ENCODE measurements at places on chromosomes 5 and 9.
A peak's percentile ranks its signal among the peaks of the same experiment; 100 is the strongest.

DNA sequence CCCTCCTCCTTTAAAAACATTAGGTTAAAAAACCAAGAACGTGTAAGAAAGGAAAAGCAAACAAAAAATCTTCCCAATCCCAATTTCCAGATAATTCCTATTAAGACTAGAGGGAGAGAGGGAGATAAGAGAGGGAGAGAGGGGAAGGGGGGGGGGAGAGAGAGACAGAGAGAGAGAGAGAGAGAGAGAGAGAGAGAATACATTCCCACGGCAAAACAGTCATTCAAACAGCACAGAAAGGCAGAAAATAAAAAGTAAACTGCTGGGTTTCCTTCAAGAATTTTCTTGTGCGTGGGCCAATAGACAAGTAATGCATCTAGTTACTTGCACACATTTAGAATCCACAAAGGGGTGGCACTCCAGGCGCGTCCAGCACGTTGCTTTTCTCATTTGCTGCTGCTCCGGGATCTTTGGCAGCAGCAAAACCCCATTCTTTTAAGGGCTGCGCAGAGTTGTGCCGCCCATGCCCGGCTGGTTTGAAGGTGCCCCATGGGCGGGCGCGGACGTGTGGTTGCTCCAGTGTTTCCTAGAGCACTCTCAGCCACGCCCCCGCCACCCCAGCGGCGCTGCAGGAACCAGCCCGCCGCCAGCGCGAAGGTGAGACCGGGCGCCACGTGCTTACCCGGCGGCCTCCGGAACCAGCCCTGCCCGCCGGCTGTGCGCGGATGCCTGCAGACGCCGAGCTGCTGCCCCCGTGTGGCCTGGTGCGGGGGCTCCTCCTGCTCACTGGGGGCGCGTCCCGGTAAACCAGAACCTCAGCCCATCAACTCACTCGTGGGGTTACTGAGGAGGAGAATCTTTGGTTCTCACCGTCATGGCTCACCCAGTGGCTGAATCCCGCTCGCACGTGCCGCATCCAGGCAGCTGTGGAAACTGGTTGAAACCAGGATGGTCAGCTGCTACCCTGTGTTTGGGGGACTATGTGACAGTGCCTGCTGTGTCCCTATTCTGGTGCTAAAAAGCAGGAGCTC is 44.6 kb downstream of the STC2 start:
- DNase-seq, result peak; percentile 77

GRCh38 chr5:177595991-177596774 is 3.7 kb upstream of the B4GALT7 start:
- DNase-seq, result no peak

DNA sequence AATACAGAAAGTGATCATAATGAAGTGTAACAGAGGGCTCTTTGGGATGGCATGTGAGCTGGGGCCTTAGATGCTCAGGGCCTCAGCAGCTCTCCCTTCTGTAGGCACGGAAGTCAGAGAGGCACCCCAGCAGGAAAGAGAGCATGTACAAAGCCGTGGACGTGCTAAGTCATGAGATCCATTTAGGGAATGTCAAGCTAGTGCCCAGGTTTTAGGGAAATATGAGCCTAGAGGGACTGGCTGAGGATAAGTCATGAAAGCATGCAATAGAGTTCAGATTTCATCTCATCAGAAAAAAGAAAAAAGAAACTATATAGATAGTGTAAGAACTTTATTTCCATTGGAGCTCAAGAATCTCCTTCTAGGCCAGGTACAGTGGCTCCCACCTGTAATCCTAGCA is 379.5 kb upstream of the KLF4 start:
- no peak for DNase-seq

DNA sequence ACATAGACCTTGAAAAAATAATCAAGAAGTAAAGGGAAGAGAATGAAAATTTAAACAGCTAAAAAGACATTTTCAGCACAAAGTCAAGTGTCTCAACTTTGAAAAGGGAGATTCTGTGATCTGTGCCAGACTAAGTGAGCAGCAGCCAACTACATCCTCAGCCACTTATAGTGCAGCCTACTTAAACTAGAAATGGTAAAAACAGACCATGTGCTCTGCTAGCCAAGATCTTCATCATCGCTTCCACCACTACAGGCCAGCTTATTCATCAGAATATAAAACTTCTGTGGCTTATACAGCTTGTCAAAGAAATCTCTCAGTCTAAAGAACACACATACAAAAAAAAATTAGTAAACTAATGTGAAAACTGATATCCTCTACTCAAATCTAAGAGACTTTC is 63.5 kb downstream of the CEMIP2 start:
- no peak for DNase-seq

GRCh38 chr5:157130925-157131324 is 11.7 kb downstream of the MED7 start:
- no peak for DNase-seq

GRCh38 chr5:3446410-3446809 is 149.2 kb upstream of the IRX1 start:
- DNase-seq, result no peak

DNA sequence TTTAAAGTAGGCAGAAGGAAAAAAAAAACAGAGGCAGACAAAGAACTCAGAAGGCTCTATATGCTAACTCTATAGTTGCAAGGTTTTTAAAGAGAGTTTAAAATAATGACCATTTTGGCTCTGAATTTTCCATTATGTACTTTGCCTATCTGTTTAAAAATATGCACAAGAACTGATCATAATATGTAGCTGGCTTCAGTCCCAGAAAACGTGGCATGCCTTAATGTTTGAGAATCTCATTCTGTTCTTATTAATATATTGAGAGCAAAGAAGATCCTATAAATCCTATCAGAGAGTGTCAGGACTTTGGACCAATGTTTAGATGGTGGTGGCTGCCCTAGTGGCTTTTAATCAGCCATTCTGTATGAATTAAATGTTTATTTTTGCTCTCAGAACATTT is 121.5 kb downstream of the JMY start:
- DNase-seq, result no peak

GRCh38 chr5:146862641-146863040 is 15.9 kb downstream of the PPP2R2B start:
- DNase-seq, result no peak

- no peak for DNase-seq
Measured at GRCh38 chr5:172380987-172381643, 73.2 kb downstream of the SH3PXD2B start.

GRCh38 chr5:59190746-59191145 is 607.9 kb downstream of the RAB3C start:
- DNase-seq, result no peak

DNA sequence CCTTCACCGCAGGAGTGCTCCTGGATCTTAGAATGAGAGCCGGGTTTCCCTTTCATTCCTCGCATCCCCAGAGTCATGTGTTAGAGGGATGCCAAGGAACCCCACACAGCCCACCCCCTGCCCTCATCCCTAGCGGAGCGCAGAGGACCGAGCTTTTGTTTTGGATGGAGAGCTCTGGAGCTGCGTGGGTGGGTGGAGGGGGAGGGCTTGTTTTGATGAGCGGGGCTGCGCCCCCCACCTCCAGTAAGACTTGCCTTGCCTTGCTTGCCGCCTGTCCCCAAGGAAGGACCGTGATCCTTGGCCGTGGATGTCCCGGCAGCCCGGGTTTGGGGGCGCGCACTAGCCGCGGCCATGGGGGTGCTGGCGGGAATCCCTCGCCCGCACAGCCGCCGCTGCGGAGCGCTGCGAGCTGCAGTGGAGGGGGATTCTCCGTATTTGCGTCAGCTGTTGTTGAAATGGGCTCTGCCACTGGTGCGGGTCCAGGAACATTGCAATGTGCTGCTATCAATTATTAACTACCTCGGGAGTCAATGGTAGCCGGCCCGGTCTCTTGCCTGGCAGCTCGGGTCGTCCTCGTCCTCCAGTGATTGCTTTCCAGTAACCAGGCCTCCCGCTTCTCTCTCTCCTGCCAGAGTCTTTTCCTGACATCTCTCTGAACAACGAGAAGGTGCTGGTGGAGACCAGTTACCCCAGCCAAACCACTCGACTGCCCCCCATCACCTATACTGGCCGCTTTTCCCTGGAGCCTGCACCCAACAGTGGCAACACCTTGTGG is 1.0 kb downstream of the EGR1 start:
- DNase-seq, result peak; percentile 26

GRCh38 chr5:142597546-142598337 is 88.1 kb downstream of the FGF1 start:
- peak; percentile 27 for DNase-seq

DNA sequence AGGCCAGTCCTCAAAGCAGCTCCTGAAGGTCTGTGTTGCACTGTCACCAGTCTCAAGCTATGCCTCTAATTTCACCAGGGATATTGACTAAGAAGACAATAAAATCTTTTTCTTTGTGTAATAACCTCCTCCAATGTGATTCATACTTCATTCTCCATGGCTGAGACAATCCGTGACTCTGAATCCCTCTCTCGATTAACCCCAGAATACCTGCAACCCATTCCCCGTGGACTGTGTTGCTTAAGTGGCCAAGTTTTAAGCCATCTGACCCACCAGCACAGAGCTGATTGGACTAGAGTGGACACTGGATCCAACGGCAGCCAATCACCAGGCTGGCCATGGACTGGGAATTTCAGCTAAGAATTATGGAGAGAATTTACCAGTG is 5.4 kb upstream of the CCIN start:
- DNase-seq, result no peak

GRCh38 chr5:68661237-68661636 is 432.6 kb upstream of the SLC30A5 start:
- peak; percentile 28 for DNase-seq

- DNase-seq, result no peak
Measured at GRCh38 chr9:82332774-82333152, 344.2 kb downstream of the SPATA31D1 start.

DNA sequence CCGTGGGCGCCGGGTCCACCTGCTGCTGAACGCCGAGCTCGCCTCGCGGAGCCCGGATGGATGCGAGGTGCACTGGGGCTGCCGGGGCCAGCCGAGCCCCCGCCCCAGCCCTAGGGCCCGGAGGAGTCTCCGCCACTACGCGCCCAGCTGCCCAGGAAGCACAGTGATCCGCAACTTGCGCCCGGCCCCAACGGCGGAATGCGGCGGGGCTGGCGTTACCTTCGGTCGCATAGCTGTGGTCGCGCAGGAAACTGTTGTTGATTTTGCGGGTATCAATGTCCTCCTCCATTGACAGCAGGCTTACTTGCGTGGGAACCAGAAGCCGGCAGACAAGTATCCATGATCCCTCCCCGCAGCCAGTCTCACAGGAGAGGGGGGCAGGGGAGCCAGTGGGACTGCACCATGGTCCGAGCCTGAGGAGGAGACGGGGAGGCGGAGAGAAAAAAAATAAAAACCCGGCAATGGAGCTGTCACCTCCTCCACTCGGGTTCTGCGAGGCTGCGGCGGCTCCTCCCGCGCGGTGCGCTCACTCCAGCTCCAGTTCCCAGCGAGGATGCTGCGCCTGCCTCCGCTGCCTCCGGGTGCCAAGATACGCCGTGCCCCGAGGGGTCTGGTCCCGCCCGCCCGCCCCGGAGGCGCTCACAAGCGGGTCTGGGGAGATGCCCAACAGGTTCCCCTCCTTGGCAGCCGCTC is 628 bp downstream of the PPP2R2B start:
- peak; percentile 27 for DNase-seq

DNA sequence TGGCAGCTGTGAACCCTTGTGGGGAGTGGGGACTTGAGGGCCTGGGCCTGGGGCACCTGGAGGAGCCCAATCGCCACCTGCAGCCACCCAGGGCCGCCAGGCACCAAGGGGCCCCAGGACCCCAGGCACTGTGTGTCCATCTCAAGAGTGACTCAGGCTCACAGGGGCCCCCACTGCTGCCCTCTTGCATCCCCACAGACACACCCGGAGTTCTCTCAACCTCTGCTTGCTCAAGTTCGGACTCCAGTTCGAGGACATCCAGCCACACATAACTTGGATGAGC is 51.9 kb downstream of the MRPL36 start:
- DNase-seq, result no peak

- no peak for DNase-seq
Measured at GRCh38 chr9:21160178-21160577, 6.3 kb downstream of the IFNA21 start.

DNA sequence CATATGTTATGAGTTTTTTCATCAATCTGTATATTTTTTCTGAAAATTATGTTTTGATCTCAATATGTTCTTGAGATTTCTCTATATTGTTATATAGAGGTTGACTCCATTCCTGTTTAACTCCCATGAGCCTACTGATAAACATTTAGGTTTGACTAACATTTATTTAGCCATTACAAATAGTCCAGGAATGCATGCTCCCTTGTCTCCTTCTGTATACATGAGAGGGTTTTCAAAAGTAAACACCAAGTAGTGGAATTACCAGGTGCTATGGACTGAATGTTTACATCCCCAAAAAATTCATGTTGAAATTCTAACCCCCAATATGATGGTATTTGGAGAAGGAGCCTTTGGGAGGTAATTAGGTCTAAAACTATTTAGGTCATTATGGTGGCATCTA is 3.5 kb upstream of the OR5C1 start:
- DNase-seq, result no peak

DNA sequence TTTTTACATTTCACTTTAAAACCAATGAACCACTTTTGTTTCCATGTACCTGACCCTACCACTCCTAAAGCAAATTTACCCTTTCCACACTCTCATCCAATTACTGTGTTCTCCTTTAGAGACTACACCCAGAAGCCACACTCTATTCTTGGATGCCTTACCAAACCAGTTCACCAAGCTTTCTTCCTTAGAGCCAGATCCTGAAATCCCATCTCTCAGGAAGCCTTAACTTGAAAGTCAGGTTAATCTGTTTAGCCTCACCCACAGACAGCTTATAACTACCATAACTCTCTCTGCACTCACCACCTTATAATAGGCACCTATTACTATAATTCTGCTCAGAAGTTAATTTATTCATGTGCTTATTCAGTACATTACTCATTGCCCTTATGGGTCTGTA is 4.3 kb downstream of the CSNK1A1 start:
- DNase-seq, result no peak

GRCh38 chr5:142883025-142883424 is 112.8 kb downstream of the ARHGAP26 start:
- no peak for DNase-seq

- DNase-seq, result no peak
Measured at GRCh38 chr5:133814152-133814551, 154.3 kb downstream of the C5orf15 start.

DNA sequence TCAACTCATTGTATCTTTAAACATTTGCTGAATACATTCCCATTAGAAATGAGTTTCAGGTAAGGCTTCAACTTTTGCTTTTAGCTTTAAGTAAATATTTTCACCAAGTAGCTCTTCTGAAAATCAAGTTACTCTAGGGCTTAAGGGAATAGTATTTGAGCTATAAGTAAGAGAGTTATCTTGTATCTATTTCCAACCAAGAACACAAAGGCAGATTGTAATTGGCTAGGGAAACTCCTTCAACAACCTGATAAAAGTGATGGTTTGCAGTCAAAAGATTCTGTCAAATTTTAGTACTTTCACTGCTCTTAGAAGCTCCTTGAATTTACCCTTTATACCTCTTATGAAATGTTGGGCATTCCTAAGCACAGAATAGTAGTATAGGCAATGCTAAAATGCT is 13.0 kb downstream of the ELL2 start:
- DNase-seq, result no peak

All from activated CD4-positive, alpha-beta T cell treated with anti-CD3 and anti-CD28 coated beads, Interleukin-2, amount 50 U/mL, for 48 hours (primary cell).